ELR (cell line): ENCODE measurements at places on chromosomes 2 and 18.

DNA sequence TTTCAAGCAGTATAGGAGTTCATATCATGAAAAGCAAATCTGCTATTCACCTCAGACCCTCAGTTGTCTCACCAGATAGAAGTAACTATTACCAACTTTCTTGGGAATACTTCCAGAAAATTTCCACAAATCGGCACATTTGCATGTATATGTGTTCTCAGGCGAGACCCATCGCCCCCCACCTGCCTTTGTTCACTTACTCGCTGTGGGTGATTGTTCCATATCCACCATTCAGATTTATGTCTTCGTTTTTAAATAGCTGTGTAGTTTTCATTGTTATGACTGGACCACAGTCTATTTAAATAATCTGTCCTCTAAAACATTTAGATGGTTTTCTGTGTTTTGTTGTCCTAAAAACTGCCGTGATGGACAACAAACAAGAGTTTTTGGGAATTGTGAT, 3.3 kb downstream of the TRIM54 start:
- DNase-seq = no peak

DNA sequence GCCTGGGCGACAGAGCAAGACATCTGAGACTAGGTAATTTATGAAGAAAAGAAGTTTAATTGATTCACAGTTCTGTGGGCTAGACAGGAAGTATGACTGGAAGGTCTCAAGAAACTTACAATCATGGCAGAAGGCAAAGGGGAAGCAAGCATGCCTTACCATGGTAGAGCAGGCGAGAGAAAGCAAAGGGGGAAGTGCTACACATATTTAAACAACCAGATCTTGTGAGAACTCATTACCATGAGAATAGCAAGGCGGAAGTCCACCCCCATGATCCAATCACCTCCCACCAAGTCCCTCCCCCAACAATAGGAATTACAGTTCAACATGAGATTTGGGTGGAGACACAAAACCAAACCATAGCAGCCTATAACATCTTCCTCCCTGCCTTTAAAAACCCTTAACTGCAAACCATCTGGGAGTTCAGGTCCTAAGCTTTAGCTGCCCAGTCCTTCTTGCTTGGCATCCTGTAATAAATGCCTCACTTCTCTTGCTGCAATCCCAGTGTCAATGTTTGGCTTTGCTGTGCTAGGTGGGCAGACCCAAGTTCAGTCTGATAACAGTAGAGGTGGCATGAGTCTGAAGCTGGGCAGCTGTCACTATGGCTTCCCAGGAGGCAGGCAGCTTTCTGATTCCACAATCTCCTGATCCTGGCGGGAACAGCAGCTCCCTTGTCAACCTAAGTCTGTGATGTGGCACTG, 11.2 kb upstream of the SP5 start:
- DNase-seq = no peak

GRCh38 chr2:85308896-85309555, 18.8 kb downstream of the TGOLN2 start:
- peak; percentile 59 for DNase-seq

DNA sequence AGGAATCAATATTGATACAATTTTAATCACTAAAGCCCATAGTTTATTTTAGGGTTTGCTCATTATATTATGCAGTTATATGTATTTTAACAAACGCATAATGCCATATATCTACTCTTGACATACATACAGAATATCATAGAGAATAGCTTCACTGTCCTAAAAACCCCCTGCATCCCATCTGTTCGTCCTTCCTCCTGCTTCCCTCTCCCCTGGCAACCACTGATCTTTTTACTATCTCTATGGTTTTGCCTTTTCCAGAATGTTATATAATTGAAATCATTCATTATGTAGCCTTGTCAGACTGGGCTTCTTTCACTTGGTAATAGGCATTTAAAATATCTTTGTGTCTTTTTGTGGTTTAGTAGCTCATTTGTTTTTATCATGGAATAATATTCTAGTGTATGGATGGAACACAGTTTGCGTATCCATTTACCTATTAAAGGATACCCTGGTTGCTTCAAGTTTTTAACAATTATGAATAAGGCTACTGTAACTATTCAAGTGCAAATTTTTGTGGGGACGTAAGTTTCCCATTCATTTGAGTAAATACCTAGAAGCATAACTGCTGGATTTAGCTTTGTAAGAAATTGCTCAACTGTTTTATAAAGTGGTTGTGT, 801.6 kb upstream of the GCFC2 start:
- no peak for DNase-seq

DNA sequence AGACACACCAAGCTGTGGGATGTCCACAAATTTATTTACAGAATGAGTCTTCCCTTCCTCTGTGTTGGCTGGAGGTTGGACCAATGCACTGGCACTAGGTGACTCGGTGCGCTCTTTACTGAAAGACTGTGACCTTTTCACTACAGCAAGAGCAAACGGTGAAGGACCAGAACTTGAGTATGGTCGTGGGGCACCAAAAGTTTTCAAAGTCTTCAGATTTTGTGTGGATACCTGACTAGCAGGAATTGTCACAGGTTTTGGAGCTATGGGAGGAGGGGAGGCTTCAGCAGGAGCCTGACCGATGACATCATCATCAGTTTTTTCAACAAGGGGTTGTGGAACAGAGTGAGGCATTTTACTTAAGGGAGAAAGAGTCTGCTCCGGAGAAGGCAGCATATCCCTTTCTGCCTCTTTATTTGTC, 73.0 kb upstream of the GRB14 start:
- DNase-seq = no peak

DNA sequence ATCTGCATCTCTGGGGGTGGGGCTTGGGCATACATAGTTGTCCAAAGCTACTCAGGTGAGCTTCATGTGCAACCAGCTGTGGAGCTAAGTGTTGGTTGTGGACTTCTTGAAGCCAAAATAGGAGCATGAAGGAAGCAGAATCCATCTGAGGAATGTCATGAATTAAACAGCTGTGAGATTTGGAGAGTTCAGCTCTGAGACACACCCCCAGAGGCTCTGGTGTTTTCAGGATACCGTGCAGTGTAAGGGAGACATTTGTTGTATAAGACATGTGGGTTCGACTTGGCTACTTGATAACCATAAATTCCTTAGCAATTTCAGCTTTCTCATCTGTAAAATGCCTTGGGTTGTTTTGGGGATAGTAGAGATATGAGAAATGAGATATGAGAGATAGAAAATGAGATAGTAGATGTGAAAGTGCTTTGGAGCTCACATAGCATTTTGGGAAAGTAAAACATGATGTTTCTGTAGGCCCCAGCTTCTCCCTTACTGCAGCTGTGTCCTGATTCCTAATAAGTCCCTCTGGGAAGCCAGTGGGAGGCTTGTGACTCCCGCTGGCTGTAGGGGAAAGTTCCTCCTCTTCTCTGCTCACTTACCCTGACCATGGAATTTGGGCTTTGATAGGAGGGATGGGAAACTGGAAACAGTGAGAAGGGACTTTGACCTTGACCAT, 50.0 kb downstream of the DPYSL5 start:
- no peak for DNase-seq

GRCh38 chr2:53432936-53433335, 334.7 kb upstream of the CHAC2 start:
- DNase-seq = no peak

GRCh38 chr18:12726331-12726730, 23.5 kb downstream of the PSMG2 start:
- DNase-seq = no peak

- DNase-seq = no peak
These were observed 237.6 kb downstream of the IKZF2 start for GRCh38 chr2:212913640-212914306.

DNA sequence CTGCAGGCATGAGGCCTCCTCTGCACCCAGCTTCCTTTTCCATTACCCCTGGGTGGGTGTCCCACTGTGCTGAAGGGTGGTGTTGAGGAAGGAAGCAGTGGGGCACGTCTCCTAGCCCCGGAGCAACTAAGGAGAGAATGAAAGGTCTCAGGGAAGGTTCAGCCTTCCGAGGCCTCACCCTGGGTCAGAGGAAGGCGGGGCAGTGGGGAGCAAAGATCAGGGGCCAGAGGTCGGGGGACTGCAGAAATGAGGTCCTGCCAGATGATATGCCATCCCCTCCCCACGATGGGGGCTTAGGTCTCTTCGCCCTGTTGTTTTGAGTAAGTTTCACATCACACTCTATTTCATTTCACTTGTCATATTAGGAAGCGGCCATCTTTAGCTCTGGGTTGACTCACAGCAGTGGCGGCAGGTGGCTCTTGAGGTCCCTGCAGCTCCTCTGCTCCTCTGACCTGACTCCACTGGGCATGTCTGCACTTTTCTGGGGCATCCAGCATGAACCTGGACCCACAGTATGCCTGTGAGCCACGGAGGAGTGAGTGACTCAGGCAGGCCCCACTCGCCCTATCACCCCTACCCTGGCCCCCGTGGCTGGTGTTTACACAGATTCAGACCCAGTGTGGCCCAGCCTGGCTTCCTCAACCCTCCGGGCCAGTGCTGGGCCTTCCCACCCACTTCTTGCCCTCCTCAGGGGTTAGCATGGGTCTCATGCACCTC, 153.7 kb upstream of the SMAD2 start:
- no peak for DNase-seq

DNA sequence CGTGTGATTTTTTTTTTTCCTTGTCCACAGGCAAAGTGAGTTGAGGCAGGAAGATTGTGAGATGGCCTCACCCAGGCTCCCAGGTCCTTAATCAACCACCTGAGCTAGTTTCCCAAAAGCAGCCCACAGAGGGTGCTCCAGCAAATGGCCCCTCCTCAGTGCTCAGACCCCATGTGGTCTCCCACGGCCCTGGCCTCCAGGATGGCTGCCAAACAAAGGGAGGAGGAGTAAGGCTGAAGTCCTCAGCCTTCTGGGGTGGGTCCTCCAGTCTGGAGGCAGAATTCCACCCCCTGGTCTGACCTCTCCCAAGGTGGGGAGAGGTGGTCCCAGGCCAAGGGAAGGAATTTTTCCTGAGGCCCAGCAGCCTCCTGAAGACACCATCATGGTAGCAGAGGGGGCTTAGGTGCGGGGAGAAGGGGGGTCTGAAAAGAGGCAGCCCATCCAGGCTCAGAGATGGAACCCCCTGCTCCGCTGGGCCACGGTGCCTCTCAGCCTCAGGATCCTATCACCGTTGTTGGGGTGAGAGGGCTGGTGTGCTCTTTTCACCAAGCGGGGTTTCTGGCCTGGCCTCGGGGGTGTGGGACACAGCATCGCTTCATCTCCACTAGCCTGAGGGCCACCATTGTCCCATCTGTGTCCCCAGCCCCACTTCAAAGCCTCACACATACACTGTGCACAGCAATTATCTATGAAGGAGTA, 2.3 kb downstream of the NGEF start:
- no peak for DNase-seq

GRCh38 chr18:24315170-24315569, 82.5 kb downstream of the OSBPL1A start:
- DNase-seq = peak; percentile 53

GRCh38 chr2:231884438-231885140, 41.6 kb downstream of the NPPC start:
- DNase-seq = no peak

DNA sequence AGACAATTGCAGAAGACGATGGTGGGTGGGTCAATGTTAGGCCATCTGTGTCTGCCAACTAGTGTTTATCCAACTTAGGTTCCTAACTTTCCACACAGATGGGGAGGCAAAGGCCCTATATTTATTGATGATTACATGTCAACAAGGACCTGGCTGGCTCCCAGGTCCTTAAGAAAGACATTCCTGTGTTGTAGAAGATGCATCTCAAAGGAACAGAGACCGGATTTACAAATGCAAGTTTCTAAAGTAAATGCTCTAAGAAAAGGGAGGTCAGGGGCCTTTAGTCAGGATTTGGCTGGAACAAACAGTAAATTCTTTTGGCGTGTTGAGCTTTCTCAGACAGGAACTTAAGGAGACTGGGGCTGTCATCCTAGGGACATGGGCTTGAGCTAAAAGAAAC, 175.0 kb downstream of the SH3BP4 start:
- DNase-seq = no peak

DNA sequence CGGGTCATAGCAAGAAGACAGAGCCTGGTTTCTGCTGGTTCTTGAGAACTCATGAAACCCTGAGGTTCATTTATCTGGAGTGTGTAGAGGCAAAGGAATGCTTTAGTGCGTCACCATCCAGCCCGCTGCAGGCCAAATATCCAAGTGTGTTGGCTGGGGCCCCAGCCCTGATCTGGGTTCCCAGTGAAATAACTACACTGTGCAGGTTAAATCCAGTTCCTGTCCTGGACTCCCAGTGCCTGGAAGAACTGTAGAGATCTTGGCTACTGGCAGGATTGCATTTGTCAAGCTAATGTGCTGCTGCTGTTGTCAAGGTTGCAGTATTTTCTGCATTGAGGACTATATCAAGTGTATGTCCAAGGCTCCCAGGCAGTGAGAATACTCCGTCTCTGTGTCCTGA, 89.9 kb downstream of the MAPK4 start:
- no peak for DNase-seq

DNA sequence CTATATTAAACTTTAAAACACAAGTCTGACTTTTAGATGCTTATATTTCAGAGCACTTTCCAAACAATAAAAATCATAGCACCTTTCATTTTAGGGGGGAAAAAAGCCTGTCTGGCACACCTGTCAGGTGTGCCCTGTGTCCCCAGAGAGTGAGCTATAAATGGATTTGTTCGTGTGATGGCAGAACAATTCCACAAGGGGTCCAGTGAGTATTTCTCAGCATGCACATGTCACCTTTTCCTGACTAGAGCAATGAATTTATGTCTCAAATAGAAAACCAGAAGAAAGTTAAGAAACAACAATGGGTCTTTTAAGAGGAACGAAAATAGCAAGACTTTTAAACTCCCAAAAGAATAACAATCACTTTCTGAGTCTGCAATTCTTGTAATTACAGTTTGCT, 55.9 kb downstream of the ACVR1C start:
- peak; percentile 29 for DNase-seq

DNA sequence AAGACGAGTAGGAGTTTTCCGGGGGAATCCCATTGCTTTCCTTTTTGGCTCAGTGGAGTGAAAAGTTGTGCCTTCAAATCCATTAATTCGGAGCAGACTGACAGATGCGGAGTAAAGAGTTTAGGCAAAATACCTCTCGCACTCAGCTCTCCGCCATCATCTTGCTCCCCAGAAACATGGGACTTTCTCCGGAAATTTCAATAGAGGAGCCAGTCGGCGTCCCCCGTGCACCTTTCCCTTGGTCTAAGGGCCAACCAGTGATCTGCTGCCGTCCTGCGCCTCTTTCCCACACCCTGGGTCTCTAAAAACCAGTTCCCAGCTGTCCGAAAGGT, 318 bp downstream of the TYW5 start:
- peak; percentile 68 for DNase-seq

- DNase-seq = peak; percentile 19
These were observed 45.1 kb downstream of the SLC9A2 start for GRCh38 chr2:102664471-102664909.

DNA sequence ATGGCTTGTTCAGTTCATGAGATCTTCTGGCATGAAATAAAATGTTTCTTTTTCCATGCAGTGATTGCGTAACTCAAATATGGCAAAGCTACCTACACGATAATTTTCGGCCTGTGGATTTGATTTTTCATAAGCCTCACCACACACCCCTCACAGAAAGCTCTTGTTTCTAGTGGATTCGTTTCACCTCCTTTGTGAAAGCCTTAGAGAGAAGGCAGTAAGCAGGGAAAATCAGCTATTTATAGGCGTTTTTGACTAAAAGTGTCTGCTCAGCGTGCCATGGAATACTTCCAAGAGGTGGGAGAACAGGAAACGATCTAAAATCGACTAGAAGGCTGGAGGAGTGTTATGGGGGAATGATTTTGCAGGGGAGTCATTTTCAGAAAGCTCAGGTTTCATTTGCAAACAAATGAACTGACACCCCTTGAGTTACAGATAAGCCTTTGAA, 417.9 kb downstream of the TGIF1 start:
- no peak for DNase-seq
